IPS-NIHi11 (cell line): ENCODE measurements at places on chromosomes 1 and 21.

DNA sequence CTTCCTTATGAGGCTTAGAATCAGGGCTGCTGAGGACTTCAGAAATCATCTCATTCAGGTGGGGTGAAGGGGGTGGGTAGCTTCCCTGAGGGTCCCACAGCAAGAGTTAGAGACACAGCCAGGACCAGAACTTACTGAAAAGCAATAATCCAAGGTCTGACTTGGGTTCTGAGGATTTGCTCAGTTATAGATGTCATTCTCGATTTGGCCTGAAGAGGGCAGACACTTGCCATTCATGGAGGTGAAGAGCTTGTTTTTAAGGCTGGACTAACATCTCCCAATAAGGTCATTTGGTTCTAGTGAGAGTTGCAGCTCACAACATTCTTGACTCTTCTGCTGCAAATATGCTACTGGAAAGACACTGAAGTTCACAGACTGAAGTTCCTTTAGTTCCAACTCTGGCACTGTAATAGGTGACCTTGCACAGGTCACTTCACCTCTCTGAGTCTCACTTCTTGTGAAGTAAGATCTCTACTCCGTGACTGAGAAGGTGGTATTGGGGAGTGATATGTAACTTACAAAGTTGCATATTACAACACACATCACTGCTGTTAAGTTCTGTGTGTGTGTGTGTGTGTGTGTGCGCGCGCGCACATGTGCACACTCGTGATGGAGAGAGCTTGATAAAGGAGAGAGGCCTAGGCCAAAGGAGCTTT, 69.8 kb upstream of the DIRAS3 start:
- DNase-seq: peak; percentile 74

- no peak for DNase-seq
These were observed 4.3 kb upstream of the C1QTNF12 start for GRCh38 chr1:1250786-1251284.

GRCh38 chr1:19786988-19787423, 12.7 kb downstream of the TMCO4 start:
- peak; percentile 81 for DNase-seq

DNA sequence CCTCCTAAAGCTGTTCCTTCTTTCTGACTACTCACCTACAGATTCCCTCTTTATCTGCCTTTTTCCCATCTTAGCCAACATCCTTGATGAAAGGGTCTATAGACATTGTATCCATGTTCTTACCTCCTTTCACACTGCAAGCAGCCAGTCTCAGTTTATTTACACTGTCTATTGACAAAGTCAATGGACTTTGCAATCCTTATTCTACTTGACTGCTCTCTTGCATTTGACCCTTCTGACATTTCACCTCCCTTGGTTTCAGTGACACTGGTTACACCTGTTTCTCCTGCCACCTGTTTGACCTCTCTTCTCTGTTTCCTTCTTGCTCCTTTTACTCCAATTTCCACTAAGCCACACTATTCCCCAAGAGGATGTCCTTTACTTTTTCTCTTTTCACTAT, 224.0 kb upstream of the SNX7 start:
- no peak for DNase-seq

GRCh38 chr1:43986712-43987111, 4.7 kb upstream of the CCDC24 start:
- no peak for DNase-seq

DNA sequence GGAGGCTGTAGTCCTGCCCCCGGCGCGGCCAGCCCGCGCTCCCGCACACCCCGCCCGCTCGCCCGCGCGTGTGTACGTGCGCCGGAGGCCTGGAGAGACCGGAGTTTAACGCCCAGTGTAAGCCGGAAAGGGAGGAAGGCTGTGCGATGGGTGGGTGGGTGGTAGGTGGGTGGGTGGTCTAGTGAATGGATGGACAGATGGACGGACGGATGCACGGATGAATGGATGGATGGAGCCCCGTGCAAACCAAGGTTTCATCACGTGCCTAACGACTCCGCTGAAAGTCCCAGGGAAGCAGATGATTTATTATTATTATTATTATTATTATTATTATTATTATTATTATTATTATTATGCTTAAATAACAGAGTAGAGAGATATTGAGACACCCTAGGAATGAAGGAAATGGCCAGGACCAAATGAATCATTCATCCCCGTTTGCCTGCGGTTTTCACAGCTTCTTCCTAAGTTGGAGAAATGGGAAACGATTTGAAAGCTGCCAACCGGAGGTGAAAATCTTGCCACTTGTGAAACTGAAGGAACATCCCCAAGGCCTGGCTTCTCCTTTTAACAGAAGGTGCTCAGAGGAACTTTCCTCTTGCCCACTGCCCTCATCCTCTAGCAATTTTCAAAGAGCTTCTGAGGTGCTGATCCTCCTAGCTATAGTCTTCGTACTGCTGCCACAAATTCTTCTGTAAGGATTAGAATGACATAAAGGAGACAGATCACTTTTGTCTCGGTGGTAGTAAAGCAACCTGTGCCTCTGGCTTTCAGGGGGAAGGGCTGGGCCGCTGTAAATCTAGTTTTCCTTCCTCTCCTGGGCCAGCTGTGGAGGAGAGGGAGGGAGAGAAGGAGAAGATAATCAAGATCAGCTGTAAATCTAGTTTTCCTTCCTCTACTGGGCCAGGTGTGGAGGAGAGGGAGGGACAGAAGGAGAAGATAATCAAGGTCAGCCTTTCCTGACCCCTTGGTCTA, 648 bp upstream of the RGS7 start:
- peak; percentile 8 for DNase-seq

DNA sequence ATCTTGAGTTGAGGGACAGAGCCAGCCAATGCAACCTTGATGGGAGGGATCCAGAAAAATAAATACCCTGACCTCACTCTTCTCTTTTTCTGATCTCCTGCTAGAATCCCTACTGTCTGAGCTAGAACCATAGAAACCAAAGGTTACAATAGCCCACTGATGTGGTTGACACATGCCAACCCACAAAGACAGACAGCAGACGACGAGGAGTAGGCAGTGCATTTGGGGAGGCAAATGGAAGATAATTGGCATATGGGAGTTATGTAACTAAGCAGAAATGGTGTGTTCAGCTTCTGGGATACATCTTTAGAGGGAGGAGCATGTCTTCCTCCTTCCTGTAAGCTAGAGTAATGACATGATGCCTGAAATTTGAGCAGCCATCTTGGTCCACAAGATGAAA, 171.7 kb upstream of the FGGY start:
- DNase-seq: no peak

DNA sequence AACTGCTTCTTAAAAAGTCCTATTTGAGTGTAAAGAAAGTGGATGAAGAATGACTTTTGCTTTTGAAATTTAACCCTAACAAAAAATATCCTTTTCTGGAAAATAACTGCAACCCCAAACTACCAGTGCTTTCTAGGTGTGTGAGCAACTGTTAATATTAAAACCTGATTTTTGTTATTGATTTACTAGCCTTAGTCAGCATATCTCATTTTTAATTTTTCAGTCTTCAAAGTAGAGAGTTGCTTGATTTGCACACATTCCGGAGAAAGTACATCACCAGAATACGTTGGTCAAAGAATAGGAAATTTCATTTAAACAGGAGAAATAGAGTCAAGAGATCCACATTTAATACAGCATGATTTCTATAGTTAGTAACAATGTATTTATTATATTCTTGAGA, 141.8 kb upstream of the ADAMTS5 start:
- no peak for DNase-seq

GRCh38 chr1:168535536-168535935, 8.3 kb downstream of the XCL2 start:
- no peak for DNase-seq

- peak; percentile 87 for DNase-seq
These were observed 106.4 kb downstream of the TBX19 start for GRCh38 chr1:168386949-168387586.

DNA sequence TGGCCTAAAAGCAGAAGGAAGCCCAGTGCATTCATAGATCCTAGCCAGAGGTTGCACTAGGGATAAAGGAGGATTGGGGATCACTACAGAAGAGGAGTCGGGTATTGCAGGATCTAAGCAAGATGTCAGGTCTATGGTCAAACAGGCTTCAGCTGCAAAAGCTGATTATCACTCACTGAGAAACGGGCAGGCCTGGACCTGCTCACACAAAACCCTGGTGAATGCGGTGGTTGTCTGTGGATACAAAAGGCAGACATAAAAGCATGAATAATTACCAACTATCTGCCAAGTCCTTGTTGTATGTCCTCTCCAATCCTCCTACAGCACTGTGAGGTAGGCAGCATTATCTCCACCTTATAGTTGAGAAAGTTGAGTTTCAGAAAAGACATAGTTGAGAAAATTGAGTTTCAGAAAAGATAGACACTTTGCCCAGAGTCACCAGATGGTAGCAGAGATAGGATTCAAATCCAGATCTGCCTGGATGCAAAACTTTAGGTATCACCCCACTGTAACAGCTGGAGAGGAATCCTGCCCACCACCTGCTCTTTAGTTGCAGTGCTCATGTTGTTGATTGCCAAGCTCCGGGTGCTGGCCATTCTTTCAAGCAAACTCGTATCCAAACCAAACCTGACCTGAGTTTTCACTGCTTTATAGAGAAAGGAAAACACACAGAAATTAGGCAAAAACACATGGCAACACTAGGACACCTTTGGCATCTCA, 49.6 kb upstream of the HOOK1 start:
- no peak for DNase-seq

DNA sequence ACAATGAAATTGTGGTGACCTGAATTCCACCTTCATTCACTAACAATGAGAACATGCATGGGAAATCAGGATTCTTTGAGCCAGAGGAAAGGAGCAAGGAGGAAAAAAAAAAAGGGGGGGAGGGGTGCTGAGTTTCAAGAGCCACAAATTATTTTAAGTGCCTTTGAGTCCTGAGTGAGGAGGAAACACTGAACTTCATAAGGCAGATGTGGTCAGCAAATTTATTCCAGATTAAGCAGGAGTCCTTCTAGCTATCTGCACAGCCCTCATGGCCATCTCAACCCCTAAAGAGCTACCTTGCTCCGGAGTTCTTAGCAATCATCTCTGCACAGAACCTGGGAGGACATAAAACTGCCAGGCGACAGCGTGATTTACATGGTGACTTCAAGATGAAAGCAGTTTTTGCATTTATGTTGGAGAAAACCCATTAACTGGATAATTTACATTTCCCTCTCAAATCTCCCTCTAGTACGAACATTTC, 21.7 kb downstream of the ASTN1 start:
- DNase-seq: no peak

GRCh38 chr1:72670902-72671301, 388.6 kb upstream of the NEGR1 start:
- DNase-seq: peak; percentile 22

DNA sequence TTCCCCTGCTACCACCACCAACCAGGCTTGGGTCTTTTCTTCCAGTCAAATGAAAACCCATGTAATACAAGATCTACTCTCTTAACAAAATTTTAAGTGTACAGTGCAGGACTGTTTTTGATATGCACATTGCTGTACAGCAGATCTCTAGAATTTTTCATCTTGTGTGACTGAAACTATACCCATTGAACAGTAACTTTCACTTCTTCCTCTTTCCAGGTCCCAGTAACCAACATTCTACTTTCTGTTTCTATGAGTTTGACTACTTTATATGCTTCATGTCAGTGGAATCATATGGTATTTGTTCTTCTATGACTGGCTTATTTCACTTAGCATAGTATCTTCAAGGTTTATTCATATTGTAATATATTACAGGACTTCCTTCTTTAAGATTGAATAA, 45.3 kb upstream of the PLPPR4 start:
- no peak for DNase-seq

DNA sequence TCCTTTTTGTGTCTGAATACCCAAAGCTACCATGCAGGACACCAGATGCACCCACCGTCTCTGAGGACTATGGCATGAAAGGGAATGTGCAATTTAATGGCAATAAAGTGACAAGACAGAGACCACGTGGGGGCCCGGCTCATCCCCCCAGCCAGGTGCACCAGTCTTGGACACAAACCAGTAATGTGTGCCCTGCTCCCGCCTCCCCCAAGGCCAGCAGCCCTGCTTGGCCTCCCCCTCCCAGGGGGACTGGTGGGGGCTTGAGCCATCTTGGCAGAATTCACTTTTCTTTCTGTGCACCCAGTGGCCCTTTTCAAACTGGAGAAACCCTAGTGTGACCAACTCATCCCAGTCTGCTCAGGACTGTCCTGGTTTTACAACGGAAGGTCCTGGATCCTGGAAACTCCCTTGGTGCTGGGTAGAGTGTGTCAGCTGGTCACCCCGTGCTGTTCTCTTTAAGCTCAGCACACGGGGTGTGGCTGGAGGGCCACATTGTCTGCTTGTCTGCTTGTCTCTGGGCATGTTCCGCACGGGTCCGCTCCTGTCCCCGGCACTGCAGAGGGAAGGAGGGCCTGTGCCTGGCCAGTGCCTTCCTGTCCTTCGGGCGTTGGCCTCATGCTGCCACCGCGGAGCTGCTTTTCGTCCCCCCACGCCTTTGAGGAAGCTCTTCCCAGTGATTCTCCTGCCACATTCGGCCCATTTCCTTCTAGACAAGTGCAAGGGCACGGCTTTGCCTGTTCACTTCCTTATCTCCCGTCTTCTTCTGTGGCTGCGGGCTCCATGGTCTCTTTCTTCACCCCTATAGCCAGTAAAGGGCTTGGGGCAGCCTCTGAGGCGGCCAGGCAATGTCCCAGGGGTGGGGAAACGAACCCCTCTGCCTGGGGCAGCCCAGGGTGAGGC, 45.8 kb upstream of the TTC34 start:
- DNase-seq: no peak

DNA sequence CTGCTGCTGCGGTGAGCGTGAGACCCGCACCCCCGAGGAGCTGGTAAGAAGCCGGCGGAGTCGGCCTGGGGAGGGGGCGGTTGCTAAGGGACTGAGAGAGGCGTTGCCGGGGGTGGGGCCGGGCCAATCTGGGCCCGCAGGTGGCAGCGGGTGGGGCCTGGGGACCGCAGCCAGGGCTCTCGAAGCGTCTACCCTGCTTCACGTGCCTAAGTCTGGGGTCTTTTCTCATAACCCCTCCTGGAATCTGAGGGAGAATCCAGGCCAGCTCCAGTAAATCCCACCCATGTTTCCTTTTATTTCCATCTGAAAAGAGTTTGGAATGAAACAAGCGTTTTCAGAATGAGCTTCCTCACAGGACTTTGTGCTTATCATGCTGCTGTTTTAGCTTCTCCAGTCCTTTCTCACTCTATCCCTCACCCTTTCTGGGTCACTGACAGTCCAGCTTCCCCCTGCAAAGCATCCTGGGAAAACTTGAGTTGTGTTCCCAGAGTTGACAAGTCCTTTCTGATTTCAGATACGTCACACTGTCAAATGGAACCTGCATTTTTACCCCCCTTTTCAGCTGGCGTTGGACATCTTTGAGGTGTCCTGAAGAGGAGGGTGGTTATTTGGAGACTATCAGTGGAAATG, 431 bp downstream of the CLCN6 start:
- no peak for DNase-seq

- no peak for DNase-seq
These were observed 35.0 kb downstream of the C21orf91 start for GRCh38 chr21:17784180-17784598.

DNA sequence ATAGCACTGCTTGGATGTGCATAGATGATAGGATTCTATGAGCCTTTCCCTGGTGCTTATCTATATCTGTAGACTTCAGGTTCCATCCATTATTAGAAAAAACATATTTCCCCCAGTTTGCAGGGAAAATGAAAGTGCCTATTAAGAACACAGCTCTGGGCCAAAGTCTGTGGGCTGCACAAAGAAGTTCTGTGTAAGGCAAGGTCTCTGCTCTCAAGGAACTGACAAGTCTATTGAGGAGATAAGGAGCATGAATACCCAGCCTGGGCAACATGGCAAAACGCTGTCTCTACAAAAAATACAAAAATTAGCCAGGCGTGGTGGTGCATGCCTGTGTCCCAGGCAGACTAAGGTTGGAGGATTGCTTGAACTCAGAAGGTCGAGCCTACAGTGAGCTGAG, 22.3 kb upstream of the SDE2 start:
- no peak for DNase-seq

- DNase-seq: no peak
These were observed 127.5 kb upstream of the C1orf174 start for GRCh38 chr1:4027492-4028138.

- no peak for DNase-seq
These were observed 1.9 kb downstream of the LY9 start for GRCh38 chr1:160797861-160798273.
